ENCODE measurements at places on chromosomes 2 and 18. TPM values are rescaled to one million over a fixed set of nuclear protein-coding genes. Genes with fewer than 3 reads are reported as not detected.

Gene IL36B
- total RNA-seq: not detected

Gene CHST9
- not detected for total RNA-seq

Gene SLC4A3
- total RNA-seq: not detected

Gene MAP4K4
- total RNA-seq: 88.6 TPM

Gene SNRPD1
- 121 TPM for total RNA-seq

Gene MOB1A
- 198 TPM for total RNA-seq

Gene LHCGR
- total RNA-seq: not detected

Gene GATA6
- not detected for total RNA-seq

Gene MITD1
- total RNA-seq: 61.2 TPM

Gene PTPRN
- not detected for total RNA-seq

Gene GAL3ST2
- 0.23 TPM for total RNA-seq

Gene TFPI
- total RNA-seq: not detected

Gene CCDC178
- not detected for total RNA-seq

Gene SPP2
- total RNA-seq: not detected

Gene PJVK
- total RNA-seq: 2.3 TPM

Gene PLB1
- 2.0 TPM for total RNA-seq

Gene C1QL2
- total RNA-seq: not detected

Gene RGPD6
- total RNA-seq: 12.0 TPM

Gene POU3F3
- not detected for total RNA-seq

Gene MARCHF4
- not detected for total RNA-seq

Gene ANKRD30B
- total RNA-seq: not detected

Gene STARD6
- total RNA-seq: not detected
